ENCODE measurements at places on chromosomes 12 and 14. TPM values are rescaled to one million over a fixed set of nuclear protein-coding genes. Genes with fewer than 3 reads are reported as not detected.

TSPAN9 gene
- total RNA-seq = 153 TPM

SART3 gene
- total RNA-seq = 75.9 TPM

TAS2R13 gene
- total RNA-seq = 0.11 TPM

FSCB gene
- total RNA-seq = not detected

LRTM2 gene
- not detected for total RNA-seq

RPL10L gene
- not detected for total RNA-seq

EIF2S3B gene
- 0.39 TPM for total RNA-seq

SLC6A12 gene
- total RNA-seq = 0.33 TPM

RBP5 gene
- total RNA-seq = 0.95 TPM

PKP2 gene
- 376 TPM for total RNA-seq

APOF gene
- not detected for total RNA-seq

CCNT1 gene
- total RNA-seq = 17.6 TPM

TAS2R9 gene
- total RNA-seq = 1.8 TPM

ARMH4 gene
- total RNA-seq = 64.6 TPM
